ENCODE measurements at places on chromosomes 2 and 18. TPM values are rescaled to one million over a fixed set of nuclear protein-coding genes. Genes with fewer than 3 reads are reported as not detected.
A peak's percentile ranks its signal among the peaks of the same experiment; 100 is the strongest.

- DNase-seq, result peak; percentile 48
These were observed 28.1 kb downstream of the TCF7L1 start for GRCh38 chr2:85160966-85161960.

DNA sequence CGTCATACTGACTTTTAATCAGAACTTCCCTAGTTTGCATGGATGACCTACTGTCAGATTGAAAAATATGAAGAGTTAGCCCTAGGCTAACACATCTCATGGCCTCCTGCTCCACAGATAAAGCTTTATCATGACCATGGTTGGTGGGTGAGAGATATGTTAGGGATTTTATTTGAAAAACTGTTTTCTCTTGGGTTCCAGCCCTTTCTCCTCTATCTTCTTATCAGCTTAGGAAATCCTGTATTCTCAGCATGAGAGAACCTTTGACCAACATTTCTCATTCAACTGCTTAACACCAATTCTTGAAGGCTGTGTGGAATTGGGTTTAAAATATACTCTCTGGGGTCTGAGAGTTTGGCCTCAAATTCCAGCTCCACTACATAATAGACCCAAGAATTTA lies 1407.0 kb upstream of the CELF4 start:
- DNase-seq, result no peak

- DNase-seq, result no peak
These were observed 434.7 kb downstream of the NRXN1 start for GRCh38 chr2:50597206-50597605.

DNA sequence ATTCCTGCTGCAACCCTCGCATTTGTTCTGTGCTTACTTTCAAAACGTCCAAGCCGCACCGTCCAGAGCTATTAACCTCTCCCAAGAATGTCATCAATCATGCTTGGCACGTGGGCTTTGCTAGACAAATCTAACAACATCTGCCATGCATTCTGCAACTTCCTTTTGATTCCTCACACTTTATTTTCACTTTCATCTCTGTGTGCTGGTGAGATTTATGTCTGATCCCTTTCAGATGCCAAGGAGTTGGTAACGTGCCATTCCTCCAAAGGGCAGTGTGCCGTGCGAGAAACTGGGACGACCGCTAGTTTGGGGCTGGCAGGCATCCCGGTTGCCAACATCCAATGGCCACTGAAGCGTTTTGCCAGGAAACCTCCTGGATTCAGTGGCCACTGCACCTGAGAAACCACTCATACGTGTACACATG lies 230.0 kb upstream of the PARD3B start:
- DNase-seq, result peak; percentile 19

Gene TRIM43
- not detected for total RNA-seq

Gene TSPYL6
- total RNA-seq, result 0.04 TPM

Gene XPO1
- total RNA-seq, result 183 TPM

Gene LAMA3
- 6.3 TPM for total RNA-seq
